ENCODE measurements at places on chromosomes 2 and 18. TPM values are rescaled to one million over a fixed set of nuclear protein-coding genes. Genes with fewer than 3 reads are reported as not detected.

The SMAD4 gene
- 85.8 TPM for polyA plus RNA-seq

The GLB1L gene
- polyA plus RNA-seq: 9.5 TPM

The PUM2 gene
- polyA plus RNA-seq: 51.1 TPM

The RUFY4 gene
- not detected for polyA plus RNA-seq

The CXCR1 gene
- not detected for polyA plus RNA-seq

The CLIP4 gene
- 38.8 TPM for polyA plus RNA-seq

The FBXO48 gene
- 0.49 TPM for polyA plus RNA-seq

The ATP6V1B1 gene
- 1.3 TPM for polyA plus RNA-seq

The HOXD10 gene
- polyA plus RNA-seq: 12.6 TPM

The LHCGR gene
- polyA plus RNA-seq: not detected

The SPDYA gene
- polyA plus RNA-seq: 0.10 TPM

The MZT2B gene
- 128 TPM for polyA plus RNA-seq

The ABCA12 gene
- 0.02 TPM for polyA plus RNA-seq

The MOGAT1 gene
- not detected for polyA plus RNA-seq

The CRYGC gene
- not detected for polyA plus RNA-seq

The ALLC gene
- not detected for polyA plus RNA-seq

The IL1R1 gene
- 37.3 TPM for polyA plus RNA-seq

The MSH6 gene
- 26.2 TPM for polyA plus RNA-seq

The SLC35F5 gene
- 96.2 TPM for polyA plus RNA-seq

The RGPD3 gene
- 0.10 TPM for polyA plus RNA-seq

The SH3BP4 gene
- 85.9 TPM for polyA plus RNA-seq

The CYP27C1 gene
- 0.13 TPM for polyA plus RNA-seq

The MEIS1 gene
- polyA plus RNA-seq: 65.7 TPM

The MYCN gene
- polyA plus RNA-seq: not detected

The ACTG2 gene
- 81.3 TPM for polyA plus RNA-seq

The SLC38A11 gene
- polyA plus RNA-seq: 59.2 TPM

The NPHP1 gene
- 4.6 TPM for polyA plus RNA-seq

The PROKR1 gene
- polyA plus RNA-seq: not detected

The KIF5C gene
- polyA plus RNA-seq: 0.17 TPM

The HRH4 gene
- 0.05 TPM for polyA plus RNA-seq
